Activated CD4-positive, alpha-beta T cell treated with anti-CD3 and anti-CD28 coated beads for 48 hours (primary cell): ENCODE measurements at places on chromosomes 12 and 14.

GRCh38 chr12:78442454-78442801 lies 422.1 kb upstream of the SYT1 start:
- no peak for DNase-seq

DNA sequence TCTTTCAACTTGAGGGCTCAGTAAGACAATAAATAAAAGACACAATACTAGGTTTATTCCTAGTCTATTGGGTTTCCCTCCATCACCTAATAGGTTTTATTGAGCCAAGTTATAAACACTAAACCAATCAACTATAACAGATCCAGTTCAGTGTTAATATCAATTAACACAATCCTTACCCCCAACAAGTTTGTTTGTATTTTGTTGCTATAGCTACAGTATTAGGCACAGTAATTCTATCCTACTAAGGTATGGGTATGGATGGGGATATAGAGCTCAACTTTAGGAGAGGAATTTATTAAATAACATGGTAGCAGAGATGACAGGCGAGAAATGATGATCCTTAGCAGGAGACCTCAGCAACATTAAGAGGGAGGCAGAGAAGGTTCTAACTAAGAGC lies 13.3 kb downstream of the PPP4R3A start:
- no peak for DNase-seq

- DNase-seq, result no peak
Observed at GRCh38 chr12:131829791-131830334, 1.7 kb downstream of the MMP17 start.

DNA sequence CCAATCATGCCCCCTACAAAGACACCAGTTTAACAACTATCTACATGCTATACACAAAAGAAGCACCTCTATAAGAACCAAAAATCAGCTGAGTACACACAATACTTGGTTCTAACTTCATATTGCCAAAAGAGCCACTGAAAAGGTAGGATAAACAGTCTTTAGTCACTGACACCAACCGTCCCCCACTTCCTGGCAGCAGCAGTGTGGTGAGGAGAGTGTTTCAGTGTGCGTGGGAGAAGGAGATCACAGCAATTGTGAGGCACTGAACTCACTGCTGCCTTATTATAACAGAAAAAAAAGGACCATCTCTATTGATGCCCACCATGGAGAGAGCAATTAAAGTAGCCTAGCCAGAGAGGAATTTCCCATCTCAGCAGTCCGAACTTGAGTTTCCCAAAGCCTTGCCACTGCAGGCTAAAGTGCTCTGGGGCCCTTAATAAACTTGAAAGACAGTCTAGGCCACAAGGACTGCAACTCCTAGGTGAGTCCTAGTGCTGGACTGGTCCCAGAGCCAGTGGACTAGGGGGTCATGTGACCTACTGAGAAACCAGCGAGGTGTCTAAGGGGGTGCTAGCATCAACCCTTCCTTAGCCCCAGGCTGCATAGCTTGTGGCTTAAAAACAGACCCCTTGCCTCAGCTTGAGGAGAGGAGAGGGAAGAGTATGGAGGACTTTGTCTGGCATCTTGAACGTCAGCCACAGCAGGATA lies 37.1 kb upstream of the LMNTD1 start:
- peak; percentile 64 for DNase-seq

DNA sequence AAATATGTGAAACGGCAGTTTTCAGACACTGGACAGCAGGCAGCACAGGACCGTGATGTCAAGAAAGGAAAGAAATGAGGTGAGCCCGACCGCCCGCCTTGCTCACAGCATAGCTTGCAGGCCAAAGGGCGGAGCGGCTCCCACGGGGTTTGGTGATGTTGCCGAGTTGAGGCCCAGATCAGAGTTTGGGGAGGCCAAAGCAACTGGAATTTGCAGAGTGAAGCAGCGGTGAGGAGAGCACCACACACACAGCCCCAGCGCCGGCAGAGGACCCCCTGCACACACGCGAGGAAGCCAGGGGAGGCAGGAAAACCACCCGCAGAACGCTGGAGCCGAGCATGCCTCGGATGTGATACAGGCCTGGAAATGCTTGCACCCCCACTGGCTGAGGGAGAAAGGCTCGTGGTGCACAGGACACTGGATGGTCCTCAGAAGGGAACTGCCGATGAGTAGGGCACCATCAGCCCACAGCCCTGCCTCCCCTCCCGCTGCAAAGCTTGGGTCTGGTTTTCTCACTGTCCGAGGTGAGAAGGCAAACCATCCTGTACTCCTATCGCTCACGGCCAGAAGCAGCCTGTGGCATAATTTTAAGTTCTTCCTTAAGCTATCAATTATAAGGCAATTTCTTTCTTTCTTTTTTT lies 25.7 kb upstream of the PLD4 start:
- no peak for DNase-seq

DNA sequence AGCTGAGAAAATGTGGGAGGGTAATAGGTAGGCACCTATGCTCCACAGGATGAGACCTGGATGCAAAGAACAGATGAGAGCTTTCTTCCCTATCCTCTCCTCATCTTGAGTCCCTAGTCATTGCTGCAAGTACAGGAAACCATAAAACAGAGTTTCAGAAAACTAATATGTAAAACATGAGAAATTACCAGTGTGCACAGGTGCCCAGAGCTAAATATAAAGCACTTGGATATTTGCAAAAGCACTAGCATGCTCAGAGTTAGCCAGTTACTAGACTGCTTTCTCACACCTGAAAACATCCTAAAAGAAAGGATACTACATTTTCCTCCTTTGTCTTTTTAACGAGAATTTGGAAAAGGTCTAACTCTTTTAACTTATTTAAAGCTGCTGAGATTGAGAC lies 324.3 kb downstream of the DAD1 start:
- no peak for DNase-seq

DNA sequence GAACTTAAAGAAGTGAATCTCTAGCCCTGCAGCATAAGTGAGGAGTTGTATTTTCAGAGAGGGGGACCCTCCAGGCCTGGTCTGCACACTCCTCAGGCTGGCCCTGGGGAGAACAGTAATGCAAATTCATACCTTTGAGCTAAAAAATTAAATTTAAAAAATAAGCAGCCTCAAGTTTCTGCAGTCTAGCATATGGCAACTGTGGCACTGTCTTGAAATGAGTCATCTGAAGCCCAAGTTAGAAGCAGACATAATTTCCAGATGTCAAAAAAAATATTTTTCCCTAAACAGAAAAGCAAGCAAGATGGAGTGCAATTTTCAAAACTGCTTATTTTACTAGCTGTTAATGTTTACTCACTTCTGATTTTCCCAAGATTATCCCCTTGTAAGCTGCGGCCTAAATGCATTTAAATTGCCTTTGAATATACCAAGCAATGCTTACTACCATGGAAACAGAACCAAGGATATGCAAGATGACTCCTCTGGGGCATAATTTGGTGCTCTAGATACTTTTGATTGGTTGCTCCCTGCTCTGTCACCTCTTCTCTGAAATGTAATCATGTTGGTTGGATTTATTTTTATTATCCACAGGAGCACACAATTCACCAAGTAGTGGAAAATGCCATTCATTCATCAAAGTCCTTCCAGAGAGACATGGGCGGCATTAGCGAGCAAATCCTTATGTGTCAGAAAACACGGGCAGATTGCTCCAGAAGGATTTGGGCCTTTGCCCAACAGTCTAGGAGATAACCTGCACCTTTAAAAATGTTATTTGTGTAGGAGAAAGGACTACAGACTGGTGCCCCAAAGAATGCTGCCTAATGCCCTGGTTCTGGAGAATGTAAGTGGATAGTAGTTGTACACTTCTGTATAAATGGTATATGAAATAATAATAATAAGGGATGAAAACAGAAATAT lies 25.0 kb upstream of the DHRS7 start:
- no peak for DNase-seq

DNA sequence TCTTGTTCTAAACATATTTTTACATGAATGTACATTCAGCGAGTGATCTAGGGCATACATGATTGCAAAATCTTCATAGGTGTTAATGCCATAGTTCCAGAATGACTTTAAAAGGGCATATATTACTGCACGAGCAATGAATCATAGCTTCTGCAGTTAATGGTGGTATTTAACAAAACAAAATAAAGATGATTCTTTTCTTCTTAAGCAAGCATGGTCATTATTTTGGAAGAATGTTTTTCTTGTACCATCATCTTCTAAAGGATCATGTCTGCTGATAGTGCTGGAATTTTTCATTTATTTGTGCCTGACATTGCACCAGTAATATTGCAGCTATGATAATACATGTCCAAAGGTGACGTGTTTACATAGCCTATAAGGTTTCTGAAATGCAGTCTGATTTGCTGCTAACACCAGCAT lies 388.6 kb downstream of the CCDC91 start:
- DNase-seq, result no peak

GRCh38 chr12:674272-674781 lies 11.1 kb upstream of the NINJ2 start:
- DNase-seq, result peak; percentile 88
